ENCODE measurements at places on chromosomes 6 and 20.
A peak's percentile ranks its signal among the peaks of the same experiment; 100 is the strongest.

- DNase-seq, result peak; percentile 12
These were observed 823 bp downstream of the NHLRC1 start for GRCh38 chr6:18121580-18122127.

DNA sequence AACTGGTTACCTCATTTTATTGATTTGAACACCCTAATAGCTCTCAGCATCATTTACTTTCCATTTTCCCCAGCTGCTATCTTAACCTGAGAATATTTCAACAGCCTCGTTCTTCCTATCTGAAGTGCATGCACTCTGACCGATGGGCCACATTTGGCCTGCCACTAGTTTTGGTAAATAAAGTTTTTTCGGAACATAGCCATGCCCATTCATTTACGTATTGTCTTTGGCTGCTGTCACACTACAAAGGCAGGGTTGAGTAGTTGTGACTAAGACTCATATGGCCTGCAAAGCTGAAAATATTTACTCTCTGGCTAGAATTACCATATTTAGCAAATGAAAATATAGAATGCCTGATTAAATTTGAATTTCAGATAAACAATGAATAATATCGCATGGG, 10.8 kb downstream of the ADGRF4 start:
- no peak for DNase-seq

DNA sequence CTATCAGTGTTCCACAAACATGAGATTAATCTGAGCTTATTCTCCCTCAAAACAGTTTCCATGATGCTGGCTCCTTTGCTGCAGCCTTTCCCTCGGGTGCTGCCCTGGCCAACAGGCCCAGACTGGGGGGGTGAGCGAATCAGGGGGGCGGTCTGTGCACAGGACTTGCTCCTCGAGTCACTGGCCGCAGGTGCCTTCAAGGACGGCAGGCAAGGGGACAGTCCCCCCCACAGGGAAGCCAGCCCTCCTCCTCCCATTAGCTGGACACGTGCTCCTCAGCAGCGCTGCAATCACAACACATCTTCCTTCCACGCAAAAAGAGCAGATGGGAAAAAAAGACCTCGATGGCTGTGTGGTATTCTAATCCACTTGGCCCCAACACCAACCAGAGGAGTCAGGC, 10.0 kb downstream of the YTHDF1 start:
- DNase-seq, result no peak

GRCh38 chr20:59007665-59008511, 834 bp upstream of the CTSZ start:
- DNase-seq, result peak; percentile 83

GRCh38 chr20:50281831-50282591, 91.4 kb downstream of the CEBPB start:
- peak; percentile 61 for DNase-seq
